ENCODE measurements at places on chromosomes 16 and 17.
A peak's percentile ranks its signal among the peaks of the same experiment; 100 is the strongest.

DNA sequence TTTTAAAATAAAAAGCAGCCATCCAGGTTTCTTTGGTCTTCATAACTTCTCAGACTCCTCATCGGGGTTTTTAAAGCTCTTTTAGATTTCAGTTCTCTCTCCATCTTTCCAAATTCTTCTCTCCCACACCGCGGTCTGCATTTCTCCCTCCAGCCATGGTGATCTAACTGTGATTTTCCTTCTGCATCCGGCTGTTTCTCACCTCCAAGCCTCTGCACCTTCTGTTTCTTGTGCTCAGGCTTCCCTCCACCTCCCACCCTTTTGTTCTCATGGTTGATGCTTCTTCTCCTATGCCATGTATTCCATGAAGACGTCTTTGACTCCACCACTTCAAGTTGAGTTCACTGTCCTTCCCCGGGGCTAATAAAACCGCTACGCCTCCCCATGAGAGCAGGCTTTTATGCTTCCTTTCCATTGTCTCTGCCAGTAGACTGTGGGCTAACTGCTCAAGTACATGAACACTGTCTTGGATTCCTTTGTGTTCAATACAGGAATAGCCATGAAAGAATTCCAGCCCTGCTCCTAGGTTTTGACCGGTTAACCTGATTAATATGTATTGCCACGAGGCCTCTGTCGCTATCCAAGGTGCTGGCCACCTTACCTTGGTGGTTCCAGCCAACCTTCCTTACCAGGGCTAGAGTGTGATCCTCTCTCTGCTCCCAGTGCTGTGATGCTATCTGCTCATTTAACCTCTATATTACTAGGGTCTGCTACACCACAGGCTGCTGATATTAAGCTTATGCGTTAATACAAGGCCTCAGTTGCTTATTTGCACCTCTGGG is 625.1 kb downstream of the HS3ST4 start:
- DNase-seq, result no peak

DNA sequence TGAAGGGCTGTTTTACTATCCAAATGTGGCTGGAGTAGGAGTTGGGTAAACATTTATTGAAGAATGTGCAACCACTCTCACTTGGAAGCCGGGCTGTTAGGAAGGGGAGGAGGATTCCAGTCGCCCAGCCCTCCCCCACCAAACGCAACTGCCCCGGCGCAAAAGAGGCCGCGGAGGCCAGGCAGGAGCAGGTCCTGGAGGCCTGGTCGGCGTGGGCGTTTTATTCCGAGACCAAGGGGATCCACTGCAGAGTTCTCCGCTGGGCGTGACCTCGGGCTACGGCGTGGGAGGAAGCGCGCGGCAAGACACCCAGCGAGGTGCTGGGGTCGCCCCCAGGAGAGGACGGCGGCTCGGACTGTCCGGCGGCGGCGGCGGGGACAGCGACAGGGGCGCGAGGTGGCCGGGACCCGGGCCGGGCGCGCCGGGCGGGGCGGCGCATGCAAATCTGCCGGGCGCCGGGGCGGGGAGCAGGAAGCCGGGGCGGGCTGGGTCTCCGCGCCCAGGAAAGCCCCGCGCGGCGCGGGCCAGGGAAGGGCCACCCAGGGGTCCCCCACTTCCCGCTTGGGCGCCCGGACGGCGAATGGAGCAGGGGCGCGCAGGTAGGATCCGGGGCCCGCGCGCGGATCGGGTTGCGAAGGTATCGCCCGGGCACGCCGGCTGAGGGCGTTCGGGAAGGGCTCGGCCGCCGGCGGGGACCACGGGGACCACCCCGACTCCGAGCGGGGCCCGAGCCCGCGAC is at the start of gene IL4R:
TSS of gene IL4R (plus strand) at position 553 of the 739 bp plus-strand sequence. CDS start 26,230 bp downstream, outside the sequence.
- peak; percentile 74 for DNase-seq

GRCh38 chr16:67053767-67054334 is 24.9 kb downstream of the CBFB start:
- no peak for DNase-seq

GRCh38 chr17:8143581-8144400 is 8.4 kb downstream of the PER1 start:
- DNase-seq, result no peak

DNA sequence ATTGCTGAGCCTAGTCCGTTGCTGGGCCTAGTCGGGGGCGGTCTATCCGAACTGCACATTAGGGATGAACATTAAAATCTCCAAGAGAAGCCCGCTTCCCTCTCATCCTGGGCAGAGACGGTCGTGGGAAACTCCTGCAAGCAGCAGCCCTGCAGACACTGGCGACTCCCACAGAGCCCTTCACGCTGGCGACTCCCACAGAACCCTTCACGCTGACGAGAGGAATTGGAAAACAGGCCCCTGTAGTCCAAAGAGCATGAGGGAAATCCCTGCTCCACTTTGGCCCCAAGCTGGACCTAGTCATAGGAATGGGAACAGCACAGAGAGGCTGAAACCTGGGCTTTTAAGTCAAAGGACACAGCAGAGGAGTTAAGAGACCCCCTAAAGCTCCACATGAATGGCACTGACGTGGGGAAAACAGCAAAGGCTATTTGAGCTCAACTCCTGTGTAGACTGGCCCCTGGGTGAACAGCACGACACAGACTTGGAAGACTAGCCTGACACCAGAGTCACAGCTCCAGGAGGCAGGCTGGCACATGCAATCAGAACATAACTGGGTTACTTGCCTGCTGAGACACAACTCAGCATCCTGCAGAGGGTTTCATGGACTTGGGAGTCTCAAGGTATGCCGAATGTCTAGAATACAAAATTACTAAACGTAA is 42.2 kb downstream of the WDR45B start:
- DNase-seq, result peak; percentile 25

DNA sequence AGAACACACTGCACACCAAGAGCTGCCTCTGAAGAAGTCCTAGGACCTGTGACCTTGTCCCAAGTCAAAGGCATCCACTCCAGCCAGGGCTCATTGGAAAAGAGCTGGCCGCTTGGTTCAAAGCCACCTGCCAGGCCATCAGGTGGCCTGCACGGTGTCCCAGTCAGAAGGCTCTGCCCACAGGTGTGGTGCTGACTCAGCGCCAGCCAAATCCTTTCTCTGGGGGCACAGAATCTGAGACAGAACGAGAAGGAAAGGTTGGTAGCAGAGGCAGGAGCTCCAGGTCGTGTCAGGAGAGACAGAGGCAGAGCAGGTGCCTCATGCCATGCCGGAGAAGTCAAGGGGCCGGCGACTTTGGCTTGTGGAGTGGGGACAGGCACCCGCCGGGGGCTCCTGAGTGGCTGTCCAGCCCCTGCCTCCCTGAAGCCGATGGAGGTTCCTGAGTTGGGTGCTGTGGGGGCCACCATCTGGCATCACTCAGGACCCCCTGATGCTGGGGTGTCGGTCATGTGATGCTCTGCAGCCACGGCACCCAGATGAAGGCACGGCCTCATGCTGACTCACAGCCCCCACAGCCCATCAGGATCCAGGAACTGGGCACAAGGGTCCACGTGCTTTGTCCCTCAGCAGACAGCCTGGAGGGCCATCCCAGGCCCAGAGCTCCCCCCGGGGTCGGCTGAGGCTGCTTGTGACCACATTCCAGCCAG is 128.1 kb upstream of the FOXF1 start:
- DNase-seq, result no peak

GRCh38 chr16:85757341-85757822 is 6.5 kb upstream of the C16orf74 start:
- DNase-seq, result no peak

- DNase-seq, result no peak
Observed at GRCh38 chr16:1961651-1962067, 2.3 kb downstream of the NDUFB10 start.

DNA sequence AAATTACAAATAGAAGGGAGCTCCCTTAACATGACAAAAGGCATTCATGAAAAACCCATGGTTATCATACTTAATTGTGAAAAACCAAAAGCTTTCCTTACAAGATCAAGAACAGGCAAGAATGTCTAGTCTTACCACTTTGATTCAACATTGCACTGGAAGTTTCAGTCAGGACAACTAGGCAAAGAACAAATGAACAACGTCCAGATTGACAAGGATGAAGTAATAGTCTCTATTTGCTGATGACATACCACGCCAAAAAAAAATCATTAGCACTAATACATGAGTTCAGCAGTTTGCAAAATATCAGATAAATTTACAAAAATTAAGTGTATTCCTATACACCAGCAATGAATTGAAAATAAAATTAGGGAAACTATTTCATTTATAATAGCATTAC is 200.2 kb downstream of the TOX3 start:
- DNase-seq, result no peak

DNA sequence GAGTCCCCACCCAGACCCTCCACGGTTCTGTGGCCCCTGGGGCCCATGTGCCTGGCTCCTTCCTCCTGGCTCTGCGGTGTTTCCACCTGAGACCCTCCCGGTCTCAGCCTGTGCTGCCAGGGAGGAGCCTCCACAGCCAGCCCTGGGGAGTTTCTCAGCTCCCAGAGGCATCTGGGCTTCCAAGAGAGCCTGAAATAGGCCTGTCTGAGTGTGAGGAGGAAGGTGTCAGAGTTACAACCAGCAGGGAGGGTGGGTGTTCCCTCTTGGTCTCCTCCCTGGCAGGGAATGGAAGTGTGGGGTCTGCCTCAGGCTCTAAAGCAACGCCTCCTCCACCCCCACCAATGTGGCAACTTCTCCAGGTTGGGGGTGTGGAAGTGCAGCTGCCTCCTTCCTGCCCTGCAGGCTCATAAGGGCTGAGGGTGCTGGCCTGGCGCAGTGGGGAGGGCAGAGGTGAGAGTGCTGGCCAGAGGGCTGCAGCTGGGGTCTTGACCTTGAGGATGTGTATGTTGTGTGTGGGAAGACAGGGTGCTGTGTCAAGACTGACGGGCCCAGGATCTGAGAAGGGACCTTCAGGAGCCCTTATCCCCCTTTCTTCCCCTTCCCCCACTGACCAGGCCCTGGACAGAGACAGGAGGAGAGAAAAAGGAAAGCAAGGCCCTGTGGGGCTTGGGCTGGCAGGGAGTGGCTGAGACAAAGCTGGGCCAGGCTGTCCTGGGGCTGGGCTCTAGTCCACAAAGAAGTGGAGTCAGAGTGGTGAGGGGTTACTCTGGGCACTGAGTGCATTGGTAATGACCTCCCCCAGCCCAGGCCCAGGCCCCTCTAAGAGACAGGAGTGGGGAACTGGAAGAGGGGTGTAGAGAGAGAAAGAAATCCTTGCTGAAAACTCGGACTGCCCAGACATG is 2.4 kb downstream of the CYGB start:
- peak; percentile 26 for DNase-seq

GRCh38 chr16:12819126-12820117 is 15.7 kb upstream of the CPPED1 start:
- DNase-seq, result peak; percentile 61

DNA sequence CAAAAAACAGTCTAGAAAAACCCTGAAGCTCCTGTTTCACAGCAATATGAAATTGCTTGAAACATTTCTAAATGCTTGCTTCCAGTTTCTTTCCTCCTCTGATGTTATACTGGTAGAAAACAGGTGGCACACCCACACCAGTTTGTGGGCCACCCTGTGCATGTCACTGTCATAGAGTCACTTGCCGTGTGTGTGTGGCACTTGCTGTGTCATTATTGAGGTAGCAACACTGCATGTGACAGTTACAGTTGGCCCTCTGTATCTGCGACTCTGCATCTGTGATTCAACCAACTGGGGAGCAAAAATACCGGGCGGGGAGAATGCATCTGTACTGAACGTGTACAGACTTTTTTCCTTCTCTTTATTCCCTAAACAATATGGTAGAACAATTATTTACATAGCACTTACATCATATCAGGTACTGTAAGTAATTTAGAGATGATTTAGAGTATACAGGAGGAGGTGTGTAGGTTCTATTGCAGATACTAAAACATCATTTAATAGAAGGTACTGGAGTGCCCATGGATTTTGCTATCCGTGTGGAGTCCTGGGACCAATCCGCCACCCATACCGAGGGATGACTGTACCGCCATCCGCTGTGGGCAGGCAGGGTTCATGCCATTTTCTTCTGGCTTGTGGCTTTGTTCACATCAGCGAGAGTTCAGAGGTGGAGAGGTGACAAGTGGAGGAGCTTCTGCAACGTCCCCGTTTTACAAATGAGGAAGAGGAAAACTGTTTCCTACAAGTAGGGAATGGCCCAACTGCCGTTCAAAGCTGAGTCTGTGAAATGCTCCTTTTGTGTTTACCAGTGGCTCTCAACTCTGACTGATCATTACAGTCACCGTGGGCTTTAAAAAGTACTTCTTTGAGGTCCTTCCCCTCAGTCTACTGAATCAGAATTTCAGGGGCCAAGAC is 373.7 kb downstream of the SNX29 start:
- DNase-seq, result no peak

DNA sequence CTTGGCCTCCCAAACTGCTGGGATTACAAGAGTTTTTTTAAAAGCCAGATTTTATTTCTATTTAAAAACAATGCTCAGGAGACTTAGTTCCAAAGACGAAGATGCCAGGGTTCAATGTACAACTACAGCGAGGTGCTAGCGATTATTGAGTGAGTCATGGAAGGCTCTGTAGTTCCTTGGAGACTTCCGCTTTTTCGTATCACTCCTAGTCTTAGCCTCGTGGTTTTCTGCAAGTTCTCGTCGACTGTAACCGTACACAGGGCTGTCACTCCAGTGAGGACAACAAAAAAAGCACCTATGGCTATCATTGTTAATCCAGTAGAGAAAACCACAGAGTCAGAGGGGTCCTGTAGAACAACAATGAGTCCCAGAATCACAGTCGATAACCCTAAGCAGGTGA is 22.7 kb upstream of the ZC3H7A start:
- DNase-seq, result no peak

GRCh38 chr17:1000597-1001461 is 3.9 kb downstream of the TIMM22 start:
- DNase-seq, result no peak

- no peak for DNase-seq
Observed at GRCh38 chr17:52648995-52649394, 490.5 kb upstream of the CA10 start.

DNA sequence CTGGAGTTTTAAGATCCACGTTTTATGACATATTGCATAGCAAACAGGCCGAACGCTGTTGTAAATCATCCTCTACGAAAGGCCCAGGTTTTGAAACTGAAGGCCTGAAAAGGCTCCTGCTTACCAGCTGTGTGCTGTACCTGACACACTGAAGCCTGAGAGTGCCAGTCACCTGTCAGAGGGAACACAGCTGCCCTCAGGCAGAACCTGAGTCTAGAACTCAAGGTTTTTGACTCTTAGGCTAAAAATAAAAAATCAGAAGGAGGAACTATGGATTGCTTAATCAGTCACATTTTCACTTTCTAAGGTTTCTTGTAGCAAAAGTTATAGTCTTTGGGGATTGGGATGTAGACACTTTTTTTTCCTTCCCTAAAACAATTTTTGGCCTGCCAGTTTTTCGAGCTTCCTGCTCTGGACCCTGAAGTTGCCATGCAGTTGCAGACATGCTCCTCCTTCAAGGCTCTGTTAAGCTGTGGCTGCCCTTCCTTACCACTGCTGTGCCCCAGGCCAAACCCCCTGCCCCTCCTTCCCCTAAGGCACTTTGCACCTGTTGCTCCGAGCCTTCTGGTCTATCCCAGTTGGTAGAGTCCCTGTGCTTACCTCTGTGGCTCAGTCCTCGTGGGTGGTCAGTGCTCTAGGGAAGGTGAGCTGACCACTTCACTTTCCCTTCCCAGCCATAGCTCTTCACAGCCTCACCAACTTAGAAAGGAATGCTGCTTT is 56.6 kb downstream of the TENT4B start:
- no peak for DNase-seq
